ENCODE measurements at places on chromosomes 1 and 21.
A peak's percentile ranks its signal among the peaks of the same experiment; 100 is the strongest.

GRCh38 chr21:33403128-33403785 is at the start of gene IFNGR2:
IFNGR2 (plus strand) TSS chr21:33403413; CDS start chr21:33403544, 131 bp downstream.
- no peaks in the 10 kb centered on the region for H3K27me3 ChIP-seq
- peak within 1 kb of the TSS; percentile 91 for H3K27ac ChIP-seq
- H3K36me3 ChIP-seq, result no peaks in the 10 kb centered on the region
- DNase-seq, result peak; percentile 12
- peaks cover 22% of the 10 kb centered on the region for H3K4me1 ChIP-seq
- H3K4me3 ChIP-seq, result peak within 1 kb of the TSS; percentile 72

GRCh38 chr1:154703170-154703569 is 95.2 kb upstream of the ADAR start:
- DNase-seq, result no peak
- H3K4me1 ChIP-seq, result no peaks in the 10 kb centered on the region
- H3K4me3 ChIP-seq, result no peak overlapping the region
- no peak overlapping the region for H3K27ac ChIP-seq

DNA sequence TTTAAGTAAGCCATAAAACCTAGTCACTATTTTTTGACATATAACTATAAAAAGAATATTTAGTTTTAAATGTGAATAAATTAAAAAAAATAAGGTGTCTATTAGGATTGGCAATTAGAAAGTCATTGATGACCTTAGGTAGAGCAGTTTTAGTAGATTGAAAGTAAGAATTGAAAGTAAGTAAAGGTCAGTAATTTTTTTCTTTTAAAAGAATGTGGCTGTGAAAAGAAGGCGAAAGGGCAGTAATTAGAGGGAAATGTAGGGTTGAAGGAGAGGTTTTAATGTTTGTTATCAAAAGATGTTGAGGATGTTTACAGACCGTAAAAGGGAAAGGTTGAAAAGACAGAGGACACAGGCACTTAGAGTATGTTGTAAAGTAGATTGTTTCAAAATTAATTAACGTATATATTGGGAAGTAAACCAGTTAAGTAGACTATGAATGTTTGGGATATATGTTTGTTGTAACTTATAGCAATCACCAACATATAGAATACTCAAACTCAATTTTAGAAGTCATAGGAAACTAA is 41.0 kb downstream of the ZFYVE9 start:
- no peak overlapping the region for H3K27ac ChIP-seq
- H3K27me3 ChIP-seq, result no peaks in the 10 kb centered on the region
- DNase-seq, result no peak
- no peak overlapping the region for H3K4me3 ChIP-seq

GRCh38 chr1:149884433-149885338 is 14.7 kb upstream of the BOLA1 start:
- peak overlapping the region; percentile 95 for H3K4me3 ChIP-seq
- no peaks in the 10 kb centered on the region for H3K36me3 ChIP-seq
- no peaks in the 10 kb centered on the region for H3K27me3 ChIP-seq

GRCh38 chr1:152001631-152002584 is 8.2 kb upstream of the S100A10 start:
- no peak overlapping the region for H3K4me3 ChIP-seq
- H3K4me1 ChIP-seq, result peaks cover 3% of the 10 kb centered on the region
- no peaks in the 10 kb centered on the region for H3K36me3 ChIP-seq
- H3K27me3 ChIP-seq, result peaks cover 7% of the 10 kb centered on the region
- peak overlapping the region; percentile 47 for H3K27ac ChIP-seq
- DNase-seq, result peak; percentile 77

- no peaks in the 10 kb centered on the region for H3K36me3 ChIP-seq
- H3K27me3 ChIP-seq, result no peaks in the 10 kb centered on the region
- no peak for DNase-seq
- no peak overlapping the region for H3K4me3 ChIP-seq
These were observed 33.7 kb downstream of the PLPP3 start for GRCh38 chr1:56545711-56546110.

DNA sequence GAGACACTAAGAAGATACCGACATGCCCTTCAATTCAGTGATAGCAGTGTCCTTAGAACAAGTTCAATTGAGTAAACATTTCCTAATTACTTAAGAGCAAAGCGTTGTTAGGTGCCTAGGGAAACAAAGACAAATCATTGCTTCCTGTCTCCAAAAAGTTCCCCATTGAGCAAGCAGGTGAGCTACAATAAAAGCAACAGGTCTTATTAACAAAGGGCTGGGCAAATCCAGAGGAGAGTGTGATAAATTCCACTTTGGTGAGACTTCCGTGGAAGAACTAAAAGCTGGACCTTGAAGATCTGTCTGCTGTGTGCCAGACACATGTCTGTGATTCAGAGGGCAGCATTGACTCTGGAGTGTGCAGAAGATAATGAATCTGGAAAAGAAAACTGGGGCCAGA is 1.9 kb upstream of the TUT4 start:
- H3K4me3 ChIP-seq, result no peak overlapping the region
- no peaks in the 10 kb centered on the region for H3K36me3 ChIP-seq
- H3K4me1 ChIP-seq, result no peaks in the 10 kb centered on the region
- H3K27me3 ChIP-seq, result no peaks in the 10 kb centered on the region
- H3K27ac ChIP-seq, result peak overlapping the region; percentile 95

GRCh38 chr21:23690316-23690715 is 1917.0 kb downstream of the MRPL39 start:
- no peaks in the 10 kb centered on the region for H3K4me1 ChIP-seq
- no peak overlapping the region for H3K4me3 ChIP-seq
- no peak overlapping the region for H3K27ac ChIP-seq
- DNase-seq, result no peak

DNA sequence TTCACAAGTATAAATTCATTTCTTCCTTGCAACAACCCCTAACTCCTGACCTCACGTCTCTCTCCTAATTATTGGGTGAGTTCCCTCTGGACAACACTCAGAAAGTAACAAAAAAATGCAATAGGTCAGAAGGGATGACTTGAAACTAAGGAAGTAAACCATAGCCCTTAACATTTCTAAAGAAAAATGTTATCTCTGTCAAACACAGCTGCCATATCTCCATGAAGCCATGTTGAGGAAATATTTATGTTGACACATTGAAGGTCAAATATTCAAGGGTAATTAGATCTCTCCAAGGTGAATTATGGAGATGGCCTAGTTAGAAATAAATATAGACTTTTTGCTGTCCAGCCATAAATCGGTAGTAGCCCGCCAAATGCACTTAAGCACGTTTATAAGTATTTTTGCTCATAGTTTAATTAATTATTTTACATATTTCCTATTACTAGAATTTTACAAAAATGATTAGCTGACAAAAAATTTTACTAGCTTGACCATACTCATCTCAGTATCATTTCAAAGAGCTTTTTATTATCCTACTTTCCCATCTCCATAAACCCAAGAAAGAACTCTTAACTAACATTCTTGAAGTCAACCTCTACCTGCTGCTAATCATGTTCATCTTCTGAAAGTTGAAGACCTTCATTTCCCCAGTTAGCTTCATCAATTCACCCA is 160.1 kb upstream of the PKN2 start:
- H3K4me3 ChIP-seq, result no peak overlapping the region
- no peaks in the 10 kb centered on the region for H3K4me1 ChIP-seq
- H3K27ac ChIP-seq, result no peak overlapping the region
- DNase-seq, result no peak
- no peaks in the 10 kb centered on the region for H3K27me3 ChIP-seq
- H3K36me3 ChIP-seq, result no peaks in the 10 kb centered on the region

DNA sequence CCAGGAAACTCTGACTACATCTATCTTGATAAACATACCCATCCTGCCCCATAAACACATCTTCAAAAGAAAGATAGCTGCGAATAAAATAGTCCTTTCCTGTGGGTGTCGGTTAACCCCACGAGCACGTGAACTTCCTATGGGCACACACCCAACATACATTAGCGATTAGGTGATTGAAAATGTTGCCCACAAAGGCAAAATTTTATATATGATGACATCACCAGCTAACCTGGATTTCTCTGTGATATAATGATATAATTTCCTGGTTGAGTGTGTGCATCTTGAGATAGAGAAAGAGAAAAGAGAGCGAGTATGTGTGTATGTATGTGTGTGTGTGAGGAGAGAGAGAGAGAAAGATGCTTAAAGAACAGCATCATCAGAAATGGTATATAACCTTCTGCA is 296.1 kb downstream of the PTPRC start:
- DNase-seq, result no peak
- peak overlapping the region; percentile 92 for H3K4me3 ChIP-seq
- H3K27me3 ChIP-seq, result no peaks in the 10 kb centered on the region
- H3K4me1 ChIP-seq, result no peaks in the 10 kb centered on the region
- H3K36me3 ChIP-seq, result no peaks in the 10 kb centered on the region

DNA sequence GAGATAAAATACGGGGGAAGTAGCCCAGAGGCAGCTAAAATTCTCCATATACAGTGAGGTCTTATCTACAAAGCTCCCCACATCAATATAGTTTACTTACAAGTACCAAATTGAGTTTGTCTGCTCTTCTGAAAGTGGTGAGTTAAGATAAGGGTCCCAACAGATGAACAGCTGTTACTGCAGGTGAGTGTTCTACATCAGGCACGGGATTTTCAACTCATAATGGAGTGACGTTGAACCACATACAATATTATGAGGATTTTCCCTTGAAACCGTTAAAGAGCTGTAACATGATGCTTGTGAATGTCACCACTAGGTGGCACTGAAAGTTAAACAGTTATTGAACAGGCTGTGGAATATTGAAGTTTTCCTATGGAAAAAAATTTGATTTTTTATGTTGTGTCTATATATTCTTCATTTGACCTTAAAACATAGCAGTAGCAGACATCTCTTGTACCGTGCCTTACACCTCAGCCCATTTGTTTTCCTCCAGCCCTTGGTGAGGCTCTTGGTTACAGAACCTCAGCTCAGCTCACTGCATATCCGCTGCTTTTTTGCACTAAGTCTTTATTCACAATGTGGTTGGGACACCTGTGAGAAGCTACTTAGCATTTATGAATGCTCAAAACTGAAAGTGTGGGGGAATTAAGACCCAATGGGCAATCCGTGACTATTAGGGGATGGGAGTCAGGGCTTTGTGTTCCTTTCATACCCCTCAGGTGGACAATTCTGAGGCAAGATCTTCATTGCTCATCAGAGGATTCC is 23.2 kb downstream of the CD1D start:
- H3K4me1 ChIP-seq, result no peaks in the 10 kb centered on the region
- no peaks in the 10 kb centered on the region for H3K27me3 ChIP-seq
- H3K4me3 ChIP-seq, result no peak overlapping the region
- H3K36me3 ChIP-seq, result no peaks in the 10 kb centered on the region

DNA sequence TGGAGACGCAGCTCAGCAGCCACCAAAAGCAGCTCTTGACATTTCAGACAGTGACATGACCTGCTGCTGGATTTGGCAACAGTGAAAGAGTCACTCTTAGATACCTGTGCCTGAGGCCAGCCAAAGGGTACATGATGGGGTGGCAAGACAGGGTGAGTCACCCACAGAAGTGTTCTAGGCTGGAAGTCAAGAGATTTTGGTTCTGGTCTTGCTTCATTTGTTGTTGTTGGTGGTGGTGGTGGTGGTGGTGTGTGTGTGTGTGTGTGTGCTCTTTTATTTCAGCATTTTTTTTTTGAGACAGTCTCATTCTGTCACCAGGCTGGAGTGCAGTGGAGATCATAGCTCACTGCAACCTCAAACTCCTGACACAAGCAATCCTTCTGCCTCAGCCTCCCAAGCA is 25.8 kb downstream of the SHISAL2A start:
- H3K27ac ChIP-seq, result no peak overlapping the region
- H3K36me3 ChIP-seq, result no peaks in the 10 kb centered on the region
- DNase-seq, result no peak
- no peaks in the 10 kb centered on the region for H3K27me3 ChIP-seq
- H3K4me3 ChIP-seq, result no peak overlapping the region
- peaks cover 18% of the 10 kb centered on the region for H3K4me1 ChIP-seq

- H3K4me3 ChIP-seq, result no peak overlapping the region
- no peaks in the 10 kb centered on the region for H3K36me3 ChIP-seq
These were observed 89.8 kb upstream of the TMPRSS15 start for GRCh38 chr21:18493422-18493821.

DNA sequence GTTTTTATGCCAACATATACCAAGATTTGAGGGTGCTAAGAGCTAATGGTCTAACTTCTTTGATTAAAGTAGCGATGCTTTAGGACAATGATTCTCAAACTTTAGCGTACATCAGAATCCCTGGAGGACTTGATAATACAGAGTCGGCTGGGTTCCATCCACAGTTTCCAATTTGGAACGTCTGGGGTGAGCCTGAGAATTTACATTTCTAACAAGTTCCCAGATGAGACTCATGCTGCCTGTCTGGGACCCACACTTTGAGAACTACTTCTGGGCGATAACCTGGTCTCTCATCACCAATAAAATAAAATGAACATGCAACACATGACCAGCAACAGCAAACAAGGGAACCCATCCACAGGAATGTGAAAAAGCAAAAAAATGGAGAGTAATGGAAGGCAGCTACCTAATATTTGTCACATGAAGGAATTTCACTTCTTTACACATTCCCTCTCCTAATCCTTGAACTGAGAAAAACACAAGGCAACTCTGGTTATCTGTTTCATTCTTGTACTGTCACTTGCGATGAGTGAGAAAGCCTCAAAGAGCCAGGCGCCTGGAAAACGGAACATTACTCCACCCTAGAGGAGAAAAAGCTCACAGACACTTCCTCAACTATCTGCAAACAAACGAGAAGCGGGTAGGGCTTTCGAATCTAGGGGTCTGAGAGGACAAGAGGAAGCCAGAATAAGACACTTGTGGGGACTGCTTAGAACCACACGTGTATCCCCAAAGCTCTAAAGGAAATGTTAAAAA is 14.0 kb downstream of the HSF2BP start:
- H3K36me3 ChIP-seq, result no peaks in the 10 kb centered on the region
- no peaks in the 10 kb centered on the region for H3K27me3 ChIP-seq
- peak; percentile 59 for DNase-seq

- H3K36me3 ChIP-seq, result no peaks in the 10 kb centered on the region
- no peak overlapping the region for H3K4me3 ChIP-seq
- H3K27me3 ChIP-seq, result no peaks in the 10 kb centered on the region
These were observed 15.9 kb upstream of the S1PR1 start for GRCh38 chr1:101220906-101221305.

- no peaks in the 10 kb centered on the region for H3K36me3 ChIP-seq
- no peak for DNase-seq
- H3K4me1 ChIP-seq, result no peaks in the 10 kb centered on the region
- no peak overlapping the region for H3K4me3 ChIP-seq
- no peak overlapping the region for H3K27ac ChIP-seq
These were observed 95.7 kb upstream of the PALMD start for GRCh38 chr1:99550198-99550597.

DNA sequence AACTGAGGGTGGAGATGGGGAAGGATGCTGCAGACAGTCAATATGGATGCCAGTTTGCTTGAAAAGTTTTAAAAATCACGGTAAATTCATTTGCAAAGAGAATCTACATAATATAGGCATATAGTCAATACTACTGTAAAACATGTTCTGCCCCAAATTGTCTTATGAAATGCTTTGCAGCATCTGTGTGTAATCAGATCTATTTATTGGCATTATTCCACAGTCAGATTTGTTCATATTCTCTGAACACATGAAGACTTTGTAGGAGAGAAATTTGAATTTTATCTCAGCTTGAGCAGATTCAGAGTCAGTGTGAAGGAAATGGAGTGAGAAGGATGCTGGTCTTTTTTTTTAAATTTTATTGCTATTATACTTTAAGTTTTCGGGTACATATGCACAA is 88.5 kb downstream of the PLPPR4 start:
- H3K4me3 ChIP-seq, result no peak overlapping the region
- no peaks in the 10 kb centered on the region for H3K27me3 ChIP-seq
- H3K36me3 ChIP-seq, result no peaks in the 10 kb centered on the region
- H3K4me1 ChIP-seq, result no peaks in the 10 kb centered on the region
